Stimulated activated CD8-positive, alpha-beta memory T cell treated with anti-CD3 and anti-CD28 coated beads, Interleukin-2, amount 100 ng/mL, for 48 hours (primary cell): ENCODE measurements at places on chromosomes 2 and 18.

- no peak for DNase-seq
These were observed 134.3 kb downstream of the SOCS6 start for GRCh38 chr18:70423120-70423519.

DNA sequence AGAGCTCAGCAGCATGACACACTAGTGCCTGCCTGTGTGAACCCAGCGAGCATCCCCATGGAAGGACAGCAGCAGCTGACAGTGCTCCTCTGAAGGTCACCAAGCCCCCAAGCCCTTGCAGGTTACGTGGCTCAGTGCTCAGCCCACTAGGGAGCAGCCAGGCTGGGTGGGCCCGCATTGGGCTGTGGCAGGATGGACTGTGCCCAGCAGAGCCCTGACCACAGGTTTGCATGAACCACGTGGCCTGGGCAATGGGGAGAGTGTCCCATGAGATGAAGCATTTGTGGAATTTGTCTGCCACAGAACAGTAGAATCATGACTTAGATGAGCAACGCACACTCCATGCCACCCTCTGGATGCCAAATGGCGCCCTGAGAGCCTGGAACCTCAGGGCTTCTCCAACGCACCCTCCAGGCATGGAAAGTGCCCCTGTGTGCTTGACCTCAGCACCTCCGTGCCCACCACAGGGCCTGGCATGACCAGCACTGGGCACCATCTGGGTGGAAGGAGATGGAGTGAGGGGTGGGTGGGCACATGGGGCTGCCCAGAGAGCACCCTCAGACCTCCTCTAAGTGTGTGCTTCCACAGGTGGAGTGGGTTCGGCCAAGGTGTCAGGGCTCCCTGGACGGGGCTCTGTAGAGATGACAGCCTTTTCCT, 216.1 kb upstream of the RAB6C start:
- no peak for DNase-seq

DNA sequence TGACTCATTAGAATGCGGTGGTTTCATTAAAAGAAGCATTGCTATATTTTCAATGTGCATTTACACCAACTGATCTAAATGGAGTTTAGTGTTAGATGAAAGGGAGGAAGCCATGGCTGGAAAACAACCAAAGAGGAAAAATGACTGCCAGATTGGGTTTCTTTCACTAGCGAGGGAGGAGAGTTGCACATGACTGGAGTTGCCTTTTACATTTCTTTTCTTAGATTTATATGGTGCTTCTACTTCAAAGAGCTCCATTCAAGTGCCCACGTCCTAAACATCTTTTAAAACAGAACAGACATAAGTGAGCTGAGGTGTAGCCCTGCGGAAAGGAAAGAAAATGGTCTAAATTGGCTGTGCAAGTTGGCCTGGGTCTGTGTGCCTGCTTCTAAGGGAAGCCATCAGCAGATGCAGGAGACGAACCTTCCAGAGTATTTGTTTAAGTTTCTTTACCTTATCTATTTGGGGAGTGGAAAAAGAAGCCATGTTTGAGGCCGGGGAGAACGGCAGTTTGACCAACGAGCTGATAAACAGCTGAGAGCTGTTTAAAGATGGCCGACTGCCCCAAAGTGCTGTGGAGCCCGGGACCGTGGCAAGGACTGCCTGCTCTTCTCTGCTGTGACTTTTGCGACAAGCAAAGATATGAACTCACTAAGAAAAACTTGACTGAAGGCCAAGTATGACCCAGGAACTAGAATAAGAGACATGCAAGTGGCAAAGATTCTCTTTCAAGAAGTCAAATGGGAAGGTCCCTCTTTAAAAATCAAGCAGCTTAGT, 327.0 kb downstream of the ZNF516 start:
- no peak for DNase-seq

DNA sequence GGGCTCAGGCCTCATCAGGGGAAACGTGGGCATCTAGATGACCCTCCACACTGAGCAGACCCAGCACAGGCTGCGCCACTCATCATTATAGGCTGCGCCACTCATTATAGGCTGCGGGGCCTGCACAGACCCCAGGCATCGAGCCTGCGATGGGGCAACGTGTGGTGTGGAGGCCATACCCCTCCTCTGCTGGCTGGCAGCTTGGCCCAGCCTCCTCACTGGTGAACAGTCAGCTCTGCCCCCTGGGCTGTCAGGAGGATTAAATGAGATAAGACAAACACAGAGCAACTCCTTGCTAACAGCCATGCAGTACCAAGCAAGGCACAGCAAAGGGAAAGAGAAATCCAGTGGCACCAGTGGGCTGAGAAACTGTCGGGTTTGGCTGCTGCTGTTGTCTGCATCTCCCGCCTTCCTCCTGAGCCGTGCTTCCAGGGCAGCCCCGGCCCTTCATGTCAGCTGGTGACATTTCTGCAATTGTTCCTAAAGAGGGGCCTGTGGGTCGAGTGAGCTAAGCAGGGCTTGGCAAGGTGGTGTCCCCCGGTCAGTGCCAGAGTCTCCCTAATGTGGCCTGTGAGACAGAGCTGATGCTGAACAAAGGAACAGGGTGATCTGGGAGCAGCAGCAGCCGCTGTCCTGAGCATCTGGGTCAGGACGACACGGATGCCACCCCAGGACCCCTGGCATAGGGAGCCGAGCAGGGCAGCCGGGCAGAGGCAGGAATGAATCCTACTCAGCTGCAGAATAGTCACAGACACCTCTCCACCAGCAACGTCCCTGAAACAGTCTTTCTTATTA, 48.7 kb downstream of the RRM2 start:
- no peak for DNase-seq

DNA sequence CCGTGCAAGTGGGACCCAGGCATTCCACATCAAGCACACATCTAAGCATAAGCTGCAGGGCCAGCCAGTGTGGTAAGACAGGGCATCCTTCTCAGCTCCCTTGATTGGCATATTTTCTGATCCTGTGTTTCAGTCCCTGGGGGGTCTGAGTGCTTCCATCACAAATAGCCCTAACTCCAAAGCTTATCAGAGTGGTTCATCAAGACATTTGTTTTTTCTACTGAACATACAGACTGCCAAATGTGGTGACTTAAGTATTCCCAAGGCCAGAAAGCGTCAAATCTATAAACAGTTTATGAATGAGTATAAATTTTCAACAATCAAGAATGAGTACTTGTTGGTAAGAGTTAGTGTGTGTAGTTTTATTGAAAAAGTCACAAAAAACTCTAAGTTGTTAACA, 18.8 kb downstream of the SPRED2 start:
- no peak for DNase-seq

DNA sequence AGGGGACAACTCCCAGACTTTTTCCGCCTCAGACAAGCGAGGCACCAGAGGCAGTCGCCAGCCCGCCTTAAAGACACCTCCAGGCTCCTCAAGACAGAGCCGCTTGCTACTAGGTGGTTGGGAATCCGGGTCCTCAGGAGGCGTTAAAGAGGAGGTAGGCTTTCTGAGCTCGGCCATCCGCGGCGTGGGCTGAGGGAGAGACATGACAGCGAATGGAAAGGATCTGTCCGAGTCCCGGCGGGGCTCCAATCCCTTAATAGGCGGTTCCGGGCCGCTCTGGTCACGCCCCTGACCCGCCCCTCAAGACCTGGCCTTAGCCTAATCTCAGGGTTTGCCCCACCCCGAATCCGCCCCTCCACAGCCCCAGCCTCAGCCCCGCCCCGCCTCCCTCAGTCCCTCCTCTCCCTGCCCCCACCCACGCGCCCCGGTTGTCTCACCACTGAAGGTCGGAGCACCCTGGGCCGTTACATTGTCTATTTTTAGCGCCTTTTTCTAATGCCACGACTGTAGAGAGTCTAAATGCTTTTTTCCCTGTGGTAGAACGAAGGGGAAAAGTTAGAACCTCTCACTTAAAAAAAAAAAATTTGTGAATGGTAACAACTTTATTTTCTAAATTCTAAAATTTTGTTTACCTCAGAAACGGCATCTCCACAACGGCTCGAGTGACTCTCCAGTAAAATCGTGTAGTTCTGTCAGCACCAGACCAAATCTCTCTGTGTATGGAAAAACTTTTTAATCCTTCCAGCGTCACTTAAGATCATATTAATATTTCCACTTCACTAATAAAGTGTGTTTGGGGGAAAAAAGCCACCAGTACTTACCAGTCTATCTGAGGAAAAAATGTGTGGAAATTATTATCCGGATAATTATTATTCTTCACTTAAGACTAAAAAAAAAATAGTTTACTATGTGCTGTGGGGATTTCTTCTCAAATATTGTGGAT, at the start of gene RAD51AP2:
Gene RAD51AP2 (minus strand): TSS at position 229 of the 943 bp plus-strand sequence. CDS start 25 bp downstream, at position 204.
- DNase-seq, result peak; percentile 14

DNA sequence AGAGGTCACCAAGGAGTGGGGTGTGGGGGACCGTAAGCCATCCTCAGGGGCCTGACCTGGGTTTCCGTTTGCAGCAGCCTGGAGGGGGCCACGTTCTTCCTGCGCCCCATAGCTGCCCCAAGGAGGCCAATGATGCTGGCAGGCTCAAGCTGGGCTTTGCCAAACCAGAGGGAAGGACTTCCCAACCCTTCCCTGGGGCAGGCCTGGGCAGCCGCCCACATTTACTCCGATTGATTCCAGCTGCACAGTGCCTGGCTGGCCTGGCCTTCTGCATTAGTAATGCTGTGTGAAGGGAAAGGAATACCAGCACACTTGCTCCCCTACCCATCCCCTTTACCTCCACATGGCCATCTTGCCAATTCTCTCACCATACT, 360.6 kb upstream of the SLC14A2 start:
- DNase-seq, result no peak

DNA sequence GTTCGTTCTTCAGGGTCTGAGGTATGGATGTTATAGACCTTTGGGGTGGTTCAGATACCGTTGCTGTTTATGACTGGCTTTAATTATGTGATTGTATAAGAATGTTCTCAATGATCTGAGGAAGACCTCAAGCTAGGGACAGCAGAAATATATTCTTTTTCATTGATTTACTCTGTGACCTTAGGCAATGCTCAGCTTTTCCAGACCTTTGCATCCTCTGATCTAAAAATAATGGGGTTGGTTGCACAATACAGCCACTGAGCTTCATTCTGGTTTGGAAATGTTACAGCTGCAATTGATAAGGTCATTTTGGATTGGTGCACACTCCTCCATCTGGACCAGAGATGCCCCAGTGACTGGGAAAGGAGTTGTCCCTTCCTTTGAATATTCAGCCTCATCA, 17.2 kb upstream of the CABYR start:
- no peak for DNase-seq

- DNase-seq, result peak; percentile 60
These were observed 12.3 kb upstream of the TEX51 start for GRCh38 chr2:126886211-126886915.

DNA sequence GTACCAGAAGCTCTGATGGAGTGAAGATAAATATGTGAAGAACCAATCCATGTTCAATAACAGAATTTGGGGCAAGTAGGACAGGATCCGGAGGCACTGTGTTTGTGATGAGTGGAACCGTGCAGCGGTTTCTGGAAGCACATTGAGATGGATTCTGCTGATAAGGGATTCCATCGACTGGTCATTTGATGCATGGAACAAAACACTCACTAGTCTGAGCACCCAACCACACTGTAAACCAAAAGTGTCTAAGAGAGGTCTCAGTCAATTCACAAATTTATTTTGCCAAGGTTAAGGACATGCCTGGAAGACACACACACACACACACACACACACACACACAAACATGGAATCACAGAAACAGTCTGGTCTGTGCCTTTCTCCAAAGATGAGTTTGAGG, 459.5 kb downstream of the FBXO15 start:
- no peak for DNase-seq

- DNase-seq, result no peak
These were observed 49.1 kb upstream of the CPO start for GRCh38 chr2:206890179-206890578.

- no peak for DNase-seq
These were observed 134.0 kb downstream of the GALNT14 start for GRCh38 chr2:31004257-31004656.

- no peak for DNase-seq
These were observed 129.9 kb downstream of the NCOA1 start for GRCh38 chr2:24620936-24621335.

- no peak for DNase-seq
These were observed 48.1 kb downstream of the COBLL1 start for GRCh38 chr2:164793529-164793928.

DNA sequence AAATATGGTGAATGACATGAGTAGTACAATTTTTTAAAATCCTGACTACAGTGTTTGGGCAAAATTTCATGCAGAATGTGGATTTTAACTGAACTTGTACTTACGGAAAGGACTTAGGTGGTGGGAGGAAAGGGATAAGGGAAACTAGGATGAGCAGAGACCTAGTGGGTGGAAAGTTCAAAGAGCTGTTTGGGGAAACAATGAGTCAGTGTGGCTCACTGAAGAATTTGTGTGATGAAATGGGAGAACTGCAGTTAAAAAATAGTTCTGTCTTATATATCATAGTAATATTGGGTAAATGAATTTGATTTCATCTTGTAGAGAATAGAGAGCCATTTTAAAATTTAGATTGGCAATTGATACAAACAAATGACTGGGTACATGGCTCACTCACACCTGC, 220.1 kb upstream of the CTAGE1 start:
- DNase-seq, result no peak

GRCh38 chr2:56624181-56624580, 440.4 kb downstream of the CCDC85A start:
- DNase-seq, result no peak

- no peak for DNase-seq
These were observed 44.8 kb downstream of the CENPO start for GRCh38 chr2:24837996-24838513.

DNA sequence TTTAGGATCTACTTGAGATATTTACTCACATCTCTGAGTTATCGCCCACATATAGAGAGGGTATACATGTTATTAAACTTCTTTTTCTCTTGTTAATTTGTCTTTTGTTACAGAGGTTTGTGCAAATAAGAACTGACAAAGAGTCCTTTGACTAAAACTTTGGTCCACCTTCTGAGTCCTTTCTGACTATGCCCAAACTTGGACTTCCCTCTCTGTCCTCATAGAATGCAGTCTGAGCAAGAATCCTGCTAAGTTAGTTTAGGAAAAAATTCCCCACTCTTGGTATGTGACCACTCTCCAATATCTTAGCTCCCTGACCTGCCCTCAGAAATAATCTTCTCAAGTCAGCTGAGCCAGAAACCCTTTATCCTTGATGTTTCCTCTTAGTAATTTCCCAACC, 257.5 kb upstream of the REG3G start:
- no peak for DNase-seq

GRCh38 chr18:57819119-57819518, 16.0 kb upstream of the ATP8B1 start:
- no peak for DNase-seq

- no peak for DNase-seq
These were observed 256.0 kb downstream of the CDH20 start for GRCh38 chr18:61589053-61589723.
